ENCODE measurements at places on chromosomes 5 and 9.
A peak's percentile ranks its signal among the peaks of the same experiment; 100 is the strongest.

- DNase-seq, result no peak
These were observed 75.1 kb upstream of the SPRY4 start for GRCh38 chr5:142399891-142400290.

DNA sequence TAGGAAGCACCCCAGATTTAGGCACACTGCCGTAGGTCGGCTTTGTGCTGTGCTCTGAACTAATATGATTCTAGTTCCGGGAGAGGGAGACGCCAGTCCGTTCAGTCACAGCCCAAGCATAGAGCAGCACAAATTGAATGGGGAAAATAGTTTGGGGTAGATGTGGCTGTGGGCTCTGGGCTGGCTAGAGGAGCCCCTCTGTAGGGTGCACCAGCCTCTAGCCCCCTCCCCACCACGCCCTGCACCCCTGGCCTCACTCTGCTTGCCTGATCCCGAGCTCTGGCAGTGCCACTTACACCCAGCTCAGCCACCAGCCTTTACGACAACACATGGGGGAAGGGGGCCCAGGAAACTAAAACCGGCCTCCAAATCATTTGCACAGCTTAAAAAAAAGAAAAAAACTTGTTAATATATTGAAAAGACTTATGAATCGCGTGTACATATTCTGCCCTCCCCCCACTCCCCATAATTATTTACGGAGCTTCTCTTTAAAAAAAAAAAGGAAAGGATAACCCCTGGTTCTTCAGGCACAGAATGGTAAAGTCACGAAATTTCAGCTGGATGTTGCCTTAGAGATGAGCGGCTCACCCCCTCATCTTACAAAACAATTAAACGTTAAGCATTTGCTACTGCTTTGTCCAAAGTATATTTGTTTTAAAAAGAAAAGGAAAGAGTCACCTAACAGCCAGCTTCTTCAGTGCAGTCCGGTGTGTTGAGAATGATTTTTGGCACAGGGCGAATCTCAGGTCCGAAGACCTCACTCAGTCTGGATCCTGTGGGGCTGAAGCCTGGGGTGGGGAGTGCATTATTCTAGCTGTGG lies 3.5 kb downstream of the LMX1B start:
- no peak for DNase-seq

DNA sequence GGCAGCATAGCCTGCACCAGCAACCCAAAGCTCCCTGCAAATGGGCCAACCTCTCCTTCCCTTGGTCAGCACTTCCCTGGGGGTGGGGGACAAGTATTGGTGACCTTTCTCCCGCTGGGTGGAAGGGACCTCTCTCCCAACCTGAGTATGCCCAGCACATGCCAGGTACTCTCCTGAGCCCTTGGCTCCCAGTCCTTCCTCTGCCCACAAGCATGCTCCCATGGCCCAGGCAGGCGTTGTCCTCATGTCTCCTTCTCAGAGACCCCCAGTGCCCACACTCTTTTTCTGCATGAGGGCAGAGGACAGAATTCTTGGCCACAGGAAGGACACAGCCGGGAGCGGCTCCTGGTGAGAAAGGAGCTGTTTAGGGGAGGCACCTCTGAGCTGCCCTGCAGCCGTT lies 60.3 kb downstream of the PHF2 start:
- DNase-seq, result no peak

DNA sequence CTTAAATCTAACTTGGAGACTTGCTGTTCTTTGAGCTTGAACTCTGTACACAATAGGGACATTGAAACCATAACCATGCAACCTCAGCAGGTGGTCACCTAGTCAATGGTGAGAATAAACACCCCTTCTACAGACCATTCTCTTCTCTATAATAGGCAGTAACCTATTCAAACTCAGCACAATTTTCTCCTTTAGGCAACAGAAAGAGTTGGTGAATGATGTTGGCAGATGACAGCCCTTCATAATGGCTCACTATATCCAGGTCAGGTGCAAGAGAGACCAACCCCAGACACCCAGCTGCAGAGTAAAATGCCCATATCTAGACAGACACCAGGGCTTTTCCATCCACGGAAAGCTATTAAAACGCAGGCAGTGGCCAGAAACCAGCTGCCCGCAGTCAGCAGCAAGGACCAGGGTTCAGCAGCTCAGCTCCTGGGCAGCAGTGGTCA lies 106.7 kb downstream of the SERINC5 start:
- DNase-seq, result no peak

- DNase-seq, result peak; percentile 34
These were observed 851 bp downstream of the NACC2 start for GRCh38 chr9:136093995-136094881.

GRCh38 chr9:131094622-131095021 lies 1.7 kb upstream of the AIF1L start:
- no peak for DNase-seq

GRCh38 chr5:42887575-42887974 lies 75.9 kb upstream of the SELENOP start:
- no peak for DNase-seq

Data from mesendoderm (in vitro differentiated cells).